Epithelial cell of alveolus of lung (primary cell): ENCODE measurements at places on chromosomes 1 and 21. TPM values are rescaled to one million over a fixed set of nuclear protein-coding genes. Genes with fewer than 3 reads are reported as not detected.

The RGS16 gene
- total RNA-seq, result 0.39 and 0.40 TPM in 2 replicates

The TRIM67 gene
- total RNA-seq, result not detected in 2 replicates

The ARHGEF16 gene
- total RNA-seq, result 0.08 and 1.2 TPM in 2 replicates

The C1orf198 gene
- 9.3 and 28.4 TPM in 2 replicates for total RNA-seq
